NCI-H1105 (cell line): ENCODE measurements at places on chromosomes 3 and 15.

DNA sequence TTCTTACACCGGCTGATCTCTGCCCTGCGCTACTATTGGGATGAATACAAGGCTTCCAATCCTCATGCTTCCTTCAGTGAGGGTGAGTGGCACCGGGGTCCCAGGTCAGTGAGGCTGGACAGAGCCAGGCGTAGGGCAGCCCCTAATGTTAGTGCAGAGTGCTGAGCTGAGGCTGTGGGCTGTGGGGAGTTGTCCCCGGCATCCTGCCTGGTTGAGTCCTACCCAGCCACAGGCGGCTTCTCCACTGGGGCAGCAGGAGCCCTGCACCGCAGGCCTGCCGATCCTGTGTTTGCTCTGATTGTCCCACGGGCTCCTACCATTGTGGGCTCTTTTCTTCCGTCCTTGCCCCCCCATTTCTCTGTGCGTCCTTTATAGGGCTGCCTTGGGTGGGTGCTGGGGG lies 13.3 kb downstream of the RNF123 start:
- no peak for DNase-seq

- DNase-seq = no peak
These were observed 33.4 kb downstream of the LEKR1 start for GRCh38 chr3:156859578-156859977.

DNA sequence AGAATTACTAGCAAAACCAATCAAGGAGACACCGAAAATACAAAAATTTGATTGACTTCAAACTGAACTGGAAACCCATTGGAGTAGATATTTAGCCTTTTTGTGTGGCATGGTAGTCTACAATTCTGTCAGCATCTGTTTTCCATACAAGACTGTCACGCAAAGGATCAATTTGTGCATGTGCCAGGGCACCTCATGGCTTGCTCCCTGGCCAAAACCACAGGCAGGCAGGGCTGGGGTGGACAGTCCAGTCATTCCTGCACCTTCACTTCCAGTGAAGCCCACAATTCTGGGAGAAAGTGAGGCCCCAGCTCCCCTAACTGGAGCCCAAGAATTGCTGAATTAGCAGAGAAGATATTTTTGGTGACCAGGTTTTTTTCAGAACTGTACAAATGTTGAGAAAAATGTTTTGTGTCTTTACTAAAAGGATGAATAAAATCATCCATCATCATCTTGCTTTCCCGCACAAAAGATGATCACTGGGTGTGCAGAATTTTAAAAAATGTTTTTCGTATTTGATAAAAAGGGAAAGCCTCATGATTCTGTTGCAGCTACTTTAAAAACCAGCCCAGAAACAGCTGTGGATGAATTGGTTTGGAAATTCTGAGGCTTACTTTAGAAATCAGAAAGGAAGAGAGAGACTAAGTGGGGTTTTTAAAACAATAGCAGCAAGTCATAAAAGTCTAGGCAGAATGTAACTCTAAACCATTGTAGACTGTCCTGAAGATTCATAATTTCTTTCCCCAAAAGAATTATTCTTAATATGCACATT lies 86.4 kb downstream of the PCCB start:
- no peak for DNase-seq

- DNase-seq = no peak
These were observed 51.8 kb upstream of the PLXND1 start for GRCh38 chr3:129658110-129658843.

DNA sequence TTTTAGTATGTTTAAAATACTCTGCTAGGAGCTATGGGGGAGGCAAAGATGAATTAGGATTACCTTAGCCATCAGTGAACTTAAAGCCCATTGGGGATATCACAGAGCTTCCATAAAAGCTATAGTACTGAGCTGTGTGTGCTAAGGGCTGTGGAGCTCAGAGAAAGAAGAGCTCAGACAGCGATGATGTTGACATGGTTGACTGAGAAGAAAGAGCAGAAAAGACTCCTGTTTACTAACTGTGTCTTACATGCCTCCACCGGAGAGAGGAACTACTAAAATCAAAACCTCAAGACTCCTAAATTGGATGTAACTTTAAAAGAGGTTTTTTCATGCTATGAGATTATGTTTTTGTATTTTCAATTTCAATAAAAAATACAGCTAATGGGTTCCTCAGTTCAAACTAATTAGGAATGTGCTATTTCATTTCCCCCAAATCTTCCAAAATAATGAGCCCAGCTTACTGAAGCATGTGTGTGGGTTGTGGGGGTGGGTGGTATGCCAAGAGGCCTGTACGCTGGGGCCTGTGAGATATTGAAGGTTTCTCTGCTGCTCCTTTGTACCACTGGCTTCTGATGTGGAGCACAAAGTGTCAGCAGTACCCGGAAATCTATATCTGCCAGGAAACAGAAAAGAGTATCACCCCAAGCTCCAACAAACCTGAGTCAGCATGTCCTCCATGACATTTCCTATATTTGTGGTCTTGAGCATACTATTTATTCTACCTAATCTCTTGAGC lies 22.7 kb downstream of the DGKG start:
- no peak for DNase-seq

DNA sequence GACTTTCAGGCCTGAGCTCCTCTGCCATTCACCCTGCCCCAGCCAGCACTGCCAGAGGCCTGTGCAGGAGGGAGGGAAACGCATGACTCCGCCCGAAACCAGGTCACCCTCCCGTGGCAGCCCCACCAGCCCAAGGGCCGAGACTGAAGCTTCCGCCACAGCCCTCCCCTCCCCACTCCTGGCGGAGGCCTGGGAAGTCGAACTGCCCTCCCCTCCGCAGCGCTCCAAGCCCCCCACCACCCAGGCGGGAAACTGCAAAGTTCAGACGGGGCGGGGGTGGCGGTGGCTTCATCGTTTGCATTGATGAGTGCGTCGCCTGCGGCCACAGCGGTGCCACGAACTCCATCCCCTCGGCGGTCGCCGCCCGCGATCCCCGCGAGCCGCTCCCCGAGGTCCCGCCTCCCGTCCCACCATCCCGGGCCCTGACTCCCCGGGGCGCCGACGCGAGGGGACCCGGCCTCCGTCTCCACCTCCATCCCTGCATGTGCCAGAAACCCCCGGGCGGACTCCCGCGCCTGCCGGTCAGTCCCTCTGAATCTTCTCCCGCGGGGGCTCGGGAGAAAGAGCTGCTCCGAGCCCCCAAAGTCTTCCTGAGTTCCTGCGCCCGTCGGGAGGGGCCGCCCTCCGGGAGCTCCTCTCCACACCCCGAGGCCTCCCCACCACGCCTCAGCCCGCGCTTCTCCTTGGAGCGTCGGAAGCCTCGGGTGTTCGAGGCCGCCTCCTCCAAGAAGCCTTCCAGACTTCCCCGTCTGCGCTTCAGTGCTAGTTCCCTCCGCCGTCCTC lies 698 bp downstream of the MELTF start:
- no peak for DNase-seq

- DNase-seq = no peak
These were observed 14.9 kb downstream of the ARL8B start for GRCh38 chr3:5136919-5137429.

- no peak for DNase-seq
These were observed 241.6 kb upstream of the AZI2 start for GRCh38 chr3:28590216-28590615.

DNA sequence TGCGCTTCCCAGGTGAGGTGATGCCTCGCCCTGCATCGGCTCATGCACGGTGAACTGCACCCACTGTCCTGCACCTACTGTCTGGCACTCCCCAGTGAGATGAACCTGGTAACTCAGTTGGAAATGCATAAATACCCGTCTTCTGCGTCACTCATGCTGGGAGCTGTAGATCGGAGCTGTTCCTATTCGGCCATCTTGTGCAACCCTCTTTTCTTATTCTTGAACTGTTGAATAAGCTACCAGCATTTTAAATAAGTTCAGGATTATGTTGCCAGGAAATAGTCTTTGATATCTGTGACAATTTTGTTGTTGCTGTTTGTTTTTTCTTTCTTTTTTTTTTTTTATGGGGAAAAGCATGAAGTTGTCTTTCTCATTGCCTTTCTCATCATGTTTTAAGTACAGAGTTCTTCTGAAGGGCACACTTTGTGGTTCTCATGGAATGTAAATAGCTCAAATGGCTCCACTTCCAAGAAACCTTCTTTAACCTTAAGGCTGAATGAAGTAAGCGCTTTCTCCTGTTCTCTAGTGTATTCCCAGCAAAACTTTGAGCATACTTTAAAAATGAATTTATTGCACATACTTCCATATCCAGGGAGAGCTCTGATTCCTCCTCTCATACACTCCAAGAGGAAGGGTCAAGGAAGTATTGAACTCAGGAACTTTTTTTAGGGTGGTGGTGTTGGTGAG lies 468.0 kb upstream of the TBL1XR1 start:
- no peak for DNase-seq

DNA sequence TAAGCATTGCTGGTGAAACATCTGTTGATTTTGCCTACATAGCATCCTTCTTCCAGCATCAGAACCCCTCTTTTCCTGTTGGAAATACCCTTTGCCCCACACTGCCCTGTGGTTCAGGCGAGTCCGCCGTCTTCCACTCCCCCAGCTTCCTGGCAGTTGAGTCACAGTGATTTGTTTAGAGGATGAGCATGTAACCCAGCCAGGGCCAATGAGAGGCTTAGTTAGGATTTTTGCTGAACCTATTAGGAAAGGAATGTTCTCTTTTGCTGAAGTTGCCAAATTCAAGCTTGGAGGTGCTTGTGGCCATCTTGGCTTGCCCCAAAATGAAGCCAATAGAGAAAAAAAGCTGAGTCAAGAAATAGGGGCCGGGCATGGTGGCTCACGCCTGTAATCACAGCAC lies 19.0 kb upstream of the MEX3B start:
- DNase-seq = no peak

- DNase-seq = no peak
These were observed 44.9 kb downstream of the SCAPER start for GRCh38 chr15:76860201-76860600.

GRCh38 chr15:79970624-79971434 lies at the start of gene BCL2A1:
Gene BCL2A1 (minus strand): TSS chr15:79971196. CDS start chr15:79971119, 77 bp downstream.
- no peak for DNase-seq

- no peak for DNase-seq
These were observed 7.9 kb downstream of the DGKG start for GRCh38 chr3:186354100-186354499.

DNA sequence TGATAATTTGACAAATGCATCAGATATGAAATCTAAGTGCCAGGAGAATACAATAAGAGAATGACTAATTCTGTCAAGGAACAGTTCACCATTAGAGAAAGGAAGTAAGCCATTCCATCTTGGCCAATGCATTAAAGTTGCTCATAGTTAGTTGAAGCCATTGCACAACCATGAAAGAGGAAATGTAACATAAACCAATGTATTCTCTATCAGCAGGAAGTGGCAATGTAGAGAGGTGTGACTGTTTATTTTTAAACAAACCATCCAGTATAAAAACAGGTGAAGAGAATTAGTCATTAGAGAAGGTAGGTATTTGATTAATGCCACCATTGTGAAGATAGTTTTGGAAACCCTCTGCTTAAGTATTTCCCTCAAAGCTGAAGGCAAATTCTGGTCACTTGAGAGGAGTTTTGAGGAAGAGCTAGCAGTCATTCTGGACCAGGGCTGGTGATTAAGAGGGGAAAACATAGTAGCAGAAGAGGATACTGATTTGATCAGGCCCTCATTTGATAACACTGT lies 10.7 kb upstream of the ANXA2 start:
- DNase-seq = no peak

DNA sequence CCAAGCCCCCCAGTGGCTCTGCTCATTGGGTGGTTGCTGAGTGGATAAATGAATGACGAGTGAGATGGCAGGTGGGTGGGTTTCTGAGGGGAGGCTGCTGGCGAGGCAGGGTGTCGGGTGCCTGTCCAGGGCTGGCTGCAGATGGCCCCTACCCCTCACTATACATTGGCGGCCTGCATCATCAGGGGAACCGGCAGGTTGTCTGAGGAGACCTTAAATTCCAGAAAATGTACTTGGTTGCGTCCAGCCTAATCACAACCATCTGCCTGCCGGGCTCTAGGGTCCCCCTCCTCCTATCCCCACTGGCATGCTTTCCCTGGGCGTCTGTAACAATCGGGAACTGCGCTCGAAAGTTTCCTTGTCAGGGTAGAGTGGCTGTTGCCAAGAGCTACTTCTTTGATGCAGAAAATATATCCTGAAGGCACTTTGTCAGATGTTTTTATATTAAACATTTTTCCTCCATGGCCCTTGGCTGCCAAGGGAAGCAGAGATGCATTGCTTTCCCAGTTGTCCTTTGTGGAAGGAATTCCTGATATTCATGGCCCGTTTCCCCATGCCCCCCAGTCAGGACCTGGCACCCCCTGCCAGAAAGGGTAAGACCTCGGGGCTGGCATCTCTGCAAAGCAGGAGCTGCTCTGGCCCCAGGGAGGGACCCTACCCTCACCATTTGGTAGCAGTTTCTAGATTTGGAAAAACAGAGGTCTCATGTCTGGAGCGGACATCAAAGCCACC lies 22.9 kb downstream of the SMAD6 start:
- no peak for DNase-seq

- no peak for DNase-seq
These were observed 3.5 kb downstream of the PLSCR2 start for GRCh38 chr3:146465693-146466465.

- no peak for DNase-seq
These were observed 26.9 kb upstream of the NR2F2 start for GRCh38 chr15:96303503-96304056.

DNA sequence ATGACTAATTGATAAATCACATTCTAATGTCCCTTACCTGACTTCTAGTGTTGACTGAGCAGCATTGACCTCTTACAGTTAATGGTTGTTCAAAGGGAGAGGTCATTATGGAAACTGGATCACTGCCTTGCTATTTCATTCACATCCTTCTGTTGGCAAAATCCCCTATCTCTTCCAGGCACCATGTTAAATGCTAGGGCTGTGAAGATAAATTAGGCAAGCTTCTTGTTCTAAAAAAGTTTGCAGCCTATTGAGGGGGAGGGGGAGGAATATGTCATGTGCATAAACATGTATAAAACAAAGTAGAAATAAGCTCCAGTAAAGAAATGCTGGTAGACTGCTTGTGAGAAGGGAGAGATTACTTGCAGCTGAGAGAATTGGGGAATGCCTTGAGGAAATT lies 84.8 kb upstream of the MLF1 start:
- no peak for DNase-seq

DNA sequence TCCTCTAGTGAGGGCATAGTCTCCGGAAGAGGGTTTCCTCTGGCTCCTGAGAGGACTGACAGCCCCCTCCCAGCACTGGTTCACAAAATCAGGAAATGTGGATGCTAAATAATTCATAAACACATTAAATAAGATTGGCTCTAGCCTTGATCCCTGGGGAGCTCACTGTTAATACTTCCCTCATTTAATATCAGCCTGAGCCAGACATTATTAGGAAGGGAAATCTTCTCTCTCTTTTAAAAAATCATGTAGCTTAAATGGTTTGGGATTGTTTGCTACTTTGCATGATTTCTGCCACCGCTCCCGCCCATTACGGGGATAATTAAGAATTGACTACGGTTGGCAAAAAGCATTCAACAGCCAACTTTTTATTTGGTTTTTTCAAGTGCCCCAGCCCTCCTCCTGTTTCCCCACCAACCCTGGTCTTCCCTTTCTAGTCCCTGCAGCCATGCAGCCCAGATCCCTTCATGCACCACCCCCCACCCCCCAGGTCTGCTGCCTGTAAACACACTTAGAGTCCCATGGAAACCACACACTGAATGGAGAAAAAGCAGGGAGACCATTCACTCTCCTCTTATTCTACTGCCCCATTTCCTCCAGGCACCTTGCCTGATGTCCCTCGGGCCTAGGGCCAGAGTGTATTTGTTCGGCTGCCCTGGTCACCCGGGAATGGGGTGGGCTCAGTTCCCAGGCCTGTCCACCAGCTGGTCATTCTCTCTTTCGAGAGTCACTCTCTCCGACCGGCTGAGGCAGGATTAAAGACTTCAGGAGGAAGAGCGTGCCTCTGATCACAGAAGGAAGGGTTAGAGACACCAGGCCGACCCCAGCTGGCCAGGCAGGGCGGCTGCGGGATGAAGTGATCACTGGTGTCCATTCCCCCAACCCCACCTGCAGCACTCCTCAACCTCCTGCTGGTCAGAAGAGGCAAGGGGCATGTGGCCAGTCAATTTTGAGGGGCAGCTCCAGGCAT lies 45.1 kb downstream of the SEMA5B start:
- DNase-seq = no peak
